Neuronal stem cell (in vitro differentiated cells): ENCODE measurements at places on chromosomes 11 and 22.
A peak's percentile ranks its signal among the peaks of the same experiment; 100 is the strongest.

DNA sequence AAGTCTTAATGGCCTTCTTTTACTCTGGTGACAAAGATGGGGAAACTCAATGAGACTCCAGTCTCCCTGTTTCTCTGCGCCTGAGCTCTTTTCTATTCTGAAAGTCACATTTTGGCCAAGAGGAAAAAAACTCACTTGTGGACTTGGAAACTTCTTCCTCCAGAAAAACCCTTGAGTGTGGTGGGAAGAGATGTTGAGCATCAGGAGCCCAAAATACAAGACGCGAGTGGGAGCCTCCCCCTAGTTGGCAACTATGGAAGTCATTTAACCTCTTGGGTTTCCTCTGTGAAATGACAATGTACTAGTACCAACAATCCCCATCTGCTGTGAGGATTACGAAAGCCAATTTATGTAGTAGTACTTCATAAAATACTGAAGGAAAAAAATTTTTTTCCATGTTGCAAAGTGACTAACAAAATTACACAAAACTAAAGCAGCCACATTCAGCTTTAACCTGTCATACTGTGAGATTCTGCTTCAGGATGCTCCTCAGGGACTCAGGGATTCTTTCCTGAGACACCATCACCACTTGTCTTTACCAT is 524 bp upstream of the SLC25A17 start:
- H3K4me1 ChIP-seq: peaks cover 3% of the 10 kb centered on the region
- no peak for DNase-seq
- peak overlapping the region; percentile 44 for H3K27ac ChIP-seq
- H3K4me3 ChIP-seq: peak overlapping the region; percentile 95

- H3K27ac ChIP-seq: no peak overlapping the region
- H3K4me3 ChIP-seq: no peak overlapping the region
- H3K4me1 ChIP-seq: peaks cover 7% of the 10 kb centered on the region
- H3K36me3 ChIP-seq: no peaks in the 10 kb centered on the region
Observed at GRCh38 chr22:32842486-32842885, 41.0 kb downstream of the TIMP3 start.

DNA sequence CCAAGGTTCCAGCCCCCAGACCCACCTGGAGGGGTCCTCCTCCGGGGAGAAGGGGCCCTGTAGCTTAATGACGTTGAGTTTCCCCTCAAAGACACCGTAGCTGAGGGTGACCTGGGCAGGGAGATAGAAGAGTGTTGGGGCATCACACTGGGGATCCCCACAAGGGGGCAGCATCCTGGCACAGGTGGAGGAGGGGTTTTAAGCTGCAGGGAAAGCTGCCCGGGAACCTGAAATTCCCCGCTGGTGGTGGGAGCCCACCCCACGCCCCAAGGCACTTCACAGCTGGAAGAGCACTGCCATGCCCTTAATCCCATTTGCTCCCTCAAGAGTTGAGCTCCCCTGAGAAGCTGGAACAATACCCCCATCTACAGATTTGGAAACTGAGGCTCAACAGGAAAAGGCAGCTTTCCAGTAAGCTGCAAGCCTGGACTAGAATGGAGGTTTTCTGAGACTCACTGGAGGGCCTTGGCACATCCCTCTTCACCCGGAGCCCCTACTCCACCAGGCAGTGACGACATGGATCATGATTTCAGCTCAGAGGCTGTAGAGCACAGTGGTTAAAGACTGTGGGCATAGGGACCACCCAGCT is 13.7 kb downstream of the MFNG start:
- H3K4me3 ChIP-seq: no peak overlapping the region
- H3K27me3 ChIP-seq: peaks cover 28% of the 10 kb centered on the region
- no peak for DNase-seq
- H3K27ac ChIP-seq: no peak overlapping the region
- H3K36me3 ChIP-seq: no peaks in the 10 kb centered on the region

DNA sequence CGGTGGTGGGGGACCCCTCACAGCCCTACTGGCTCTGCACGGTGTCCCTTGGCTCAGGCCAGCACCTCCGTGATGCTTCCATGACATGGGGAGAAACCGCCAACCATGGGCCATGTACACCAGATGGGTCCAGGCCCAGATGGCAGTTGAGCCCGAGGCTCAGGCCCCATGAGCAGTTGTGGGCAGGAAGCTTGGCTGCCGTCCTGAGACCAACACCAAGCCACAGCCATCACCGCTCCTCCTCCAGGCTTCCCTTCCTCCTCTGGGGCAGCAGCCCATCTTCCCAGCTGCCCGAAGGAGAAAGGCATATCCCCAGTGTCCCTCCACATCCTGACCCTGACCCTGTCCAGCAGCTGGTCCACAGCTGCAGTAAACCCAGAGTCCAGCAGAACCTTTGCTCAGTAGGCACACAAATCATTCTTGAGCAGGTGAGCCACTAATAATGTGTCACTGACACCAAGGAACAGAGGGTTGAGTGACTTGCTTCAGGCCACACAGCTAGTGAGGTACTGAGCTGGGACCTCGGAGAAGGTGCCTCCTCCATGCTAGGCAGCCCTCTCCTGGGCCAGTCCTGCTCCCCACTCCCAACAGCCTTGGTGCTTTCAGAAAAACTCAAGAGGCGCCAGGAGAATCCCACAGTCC is 204.9 kb downstream of the CTTN start:
- no peak overlapping the region for H3K27ac ChIP-seq
- H3K4me1 ChIP-seq: peaks cover 6% of the 10 kb centered on the region
- no peak for DNase-seq
- H3K36me3 ChIP-seq: no peaks in the 10 kb centered on the region

GRCh38 chr11:133508468-133508867 is 23.8 kb downstream of the OPCML start:
- no peaks in the 10 kb centered on the region for H3K27me3 ChIP-seq
- H3K27ac ChIP-seq: no peak overlapping the region
- H3K36me3 ChIP-seq: no peaks in the 10 kb centered on the region
- H3K4me3 ChIP-seq: no peak overlapping the region

- no peak overlapping the region for H3K27ac ChIP-seq
- DNase-seq: no peak
- peaks cover 2% of the 10 kb centered on the region for H3K36me3 ChIP-seq
- peak overlapping the region; percentile 91 for H3K4me3 ChIP-seq
- peaks cover 9% of the 10 kb centered on the region for H3K4me1 ChIP-seq
Observed at GRCh38 chr11:64285885-64286800, 495 bp downstream of the GPR137 start.

DNA sequence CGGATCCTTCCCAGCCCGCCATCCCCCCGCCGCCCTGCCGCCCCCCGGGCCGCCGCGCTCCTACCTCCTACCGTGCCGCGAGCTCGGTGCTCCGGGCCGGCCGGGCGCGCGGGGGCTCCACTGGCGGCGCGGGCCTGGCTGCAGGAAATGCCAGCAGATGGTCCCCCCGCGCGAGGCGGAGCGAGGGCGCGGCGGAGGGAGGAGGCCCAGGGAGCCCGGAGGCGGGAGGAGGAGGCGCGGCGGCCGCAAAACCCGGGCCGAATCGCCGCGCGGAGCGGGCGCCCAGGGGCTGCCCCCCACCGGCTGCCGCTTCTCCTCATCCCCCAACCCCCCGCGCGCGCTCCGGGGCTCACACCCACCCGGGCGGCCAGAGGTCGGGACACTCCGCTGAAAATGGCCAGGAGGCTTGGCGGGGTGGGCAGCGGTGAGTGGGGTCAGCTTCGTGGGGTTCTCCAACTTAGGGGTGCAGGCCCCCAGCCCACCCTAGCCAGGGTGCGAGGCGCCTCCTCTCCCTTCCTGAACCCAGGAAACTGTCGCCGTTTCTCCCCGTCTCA is at the start of gene OSBPL5:
Gene OSBPL5, minus strand, starts transcription at position 159 of the 554 bp plus-strand sequence. CDS start 36,162 bp downstream, outside the sequence.
- H3K27me3 ChIP-seq: no peaks in the 10 kb centered on the region
- peaks cover 38% of the 10 kb centered on the region for H3K4me1 ChIP-seq

GRCh38 chr22:28332410-28332809 is 347.2 kb downstream of the TTC28 start:
- DNase-seq: no peak
- H3K4me1 ChIP-seq: peaks cover 6% of the 10 kb centered on the region
- H3K27me3 ChIP-seq: no peaks in the 10 kb centered on the region
- no peak overlapping the region for H3K4me3 ChIP-seq

DNA sequence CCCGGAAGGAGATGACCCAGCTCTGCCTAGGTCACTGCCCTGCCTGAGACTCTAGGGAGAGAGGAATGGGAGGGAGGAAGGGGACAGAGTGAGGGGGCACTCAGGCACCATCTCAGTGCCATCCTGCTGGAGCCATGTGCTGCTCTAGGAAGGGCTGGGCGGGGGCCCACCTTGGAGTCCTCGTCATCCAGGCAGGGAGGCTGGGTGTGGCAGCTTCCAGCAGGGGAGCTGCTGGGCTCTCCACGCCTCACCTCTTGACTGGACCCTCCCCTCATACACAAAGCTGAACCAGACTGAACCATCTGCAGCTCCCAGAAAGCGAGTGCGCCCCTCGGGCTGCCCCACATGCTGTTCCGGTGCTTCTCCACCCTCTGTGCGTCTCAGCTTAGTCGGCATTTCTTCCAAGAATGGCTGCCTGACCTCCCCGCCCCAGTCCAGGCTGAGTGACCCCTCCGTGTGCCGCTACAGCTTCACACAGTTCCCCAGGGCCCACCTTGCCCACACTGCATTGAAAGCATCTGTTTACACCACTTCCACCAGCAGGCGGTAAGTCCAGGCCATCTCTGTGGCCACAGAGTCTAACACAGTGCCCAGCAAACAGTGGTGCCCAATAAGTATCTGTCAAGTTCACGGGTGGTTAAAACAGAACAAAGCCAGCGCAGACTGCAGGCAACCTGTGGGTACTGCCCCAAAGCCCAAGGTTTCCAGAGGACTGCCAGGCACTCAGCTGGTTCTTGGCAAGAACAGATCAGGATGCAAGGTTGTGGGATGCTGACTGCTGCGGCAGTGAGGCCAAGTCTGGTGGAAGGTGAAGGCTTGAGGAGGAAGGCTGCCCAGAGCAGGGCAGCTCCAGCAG is 9.4 kb upstream of the TRIM29 start:
- no peak overlapping the region for H3K27ac ChIP-seq

DNA sequence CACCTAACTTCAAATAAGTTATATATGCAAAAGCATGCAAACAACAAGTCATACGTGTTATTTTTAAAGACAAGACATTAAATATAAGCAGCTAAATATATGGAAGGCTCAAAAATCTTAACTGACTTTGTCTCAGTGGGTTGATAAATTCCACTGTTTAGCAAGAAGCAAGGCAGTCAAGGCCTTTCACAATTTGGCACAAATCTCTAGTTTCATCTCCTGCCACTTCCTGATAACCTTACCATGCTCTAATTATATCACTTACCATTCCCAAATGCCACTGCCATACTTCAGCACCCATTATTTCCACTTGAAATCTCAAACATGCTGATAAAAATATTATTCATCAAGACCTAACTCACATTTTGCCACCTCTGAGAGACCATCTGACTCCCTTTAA is 24.8 kb downstream of the DCUN1D5 start:
- no peak for DNase-seq
- peaks cover 72% of the 10 kb centered on the region for H3K36me3 ChIP-seq
- no peak overlapping the region for H3K27ac ChIP-seq
- H3K4me1 ChIP-seq: no peaks in the 10 kb centered on the region
- no peak overlapping the region for H3K4me3 ChIP-seq

- no peaks in the 10 kb centered on the region for H3K36me3 ChIP-seq
- H3K4me1 ChIP-seq: peaks cover 9% of the 10 kb centered on the region
- H3K27ac ChIP-seq: no peak overlapping the region
- DNase-seq: no peak
Observed at GRCh38 chr11:63889344-63889743, 27.6 kb downstream of the RCOR2 start.

GRCh38 chr11:72815110-72815618 is 953 bp downstream of the ATG16L2 start:
- H3K27ac ChIP-seq: peak overlapping the region; percentile 92
- DNase-seq: no peak
- peaks cover 14% of the 10 kb centered on the region for H3K4me1 ChIP-seq
- no peaks in the 10 kb centered on the region for H3K27me3 ChIP-seq
- H3K36me3 ChIP-seq: peaks cover 1% of the 10 kb centered on the region

GRCh38 chr11:32831221-32831620 is 1.5 kb downstream of the PRRG4 start:
- peaks cover 68% of the 10 kb centered on the region for H3K27me3 ChIP-seq
- no peak for DNase-seq
- H3K36me3 ChIP-seq: no peaks in the 10 kb centered on the region
- H3K4me1 ChIP-seq: no peaks in the 10 kb centered on the region
- no peak overlapping the region for H3K4me3 ChIP-seq
- H3K27ac ChIP-seq: no peak overlapping the region

DNA sequence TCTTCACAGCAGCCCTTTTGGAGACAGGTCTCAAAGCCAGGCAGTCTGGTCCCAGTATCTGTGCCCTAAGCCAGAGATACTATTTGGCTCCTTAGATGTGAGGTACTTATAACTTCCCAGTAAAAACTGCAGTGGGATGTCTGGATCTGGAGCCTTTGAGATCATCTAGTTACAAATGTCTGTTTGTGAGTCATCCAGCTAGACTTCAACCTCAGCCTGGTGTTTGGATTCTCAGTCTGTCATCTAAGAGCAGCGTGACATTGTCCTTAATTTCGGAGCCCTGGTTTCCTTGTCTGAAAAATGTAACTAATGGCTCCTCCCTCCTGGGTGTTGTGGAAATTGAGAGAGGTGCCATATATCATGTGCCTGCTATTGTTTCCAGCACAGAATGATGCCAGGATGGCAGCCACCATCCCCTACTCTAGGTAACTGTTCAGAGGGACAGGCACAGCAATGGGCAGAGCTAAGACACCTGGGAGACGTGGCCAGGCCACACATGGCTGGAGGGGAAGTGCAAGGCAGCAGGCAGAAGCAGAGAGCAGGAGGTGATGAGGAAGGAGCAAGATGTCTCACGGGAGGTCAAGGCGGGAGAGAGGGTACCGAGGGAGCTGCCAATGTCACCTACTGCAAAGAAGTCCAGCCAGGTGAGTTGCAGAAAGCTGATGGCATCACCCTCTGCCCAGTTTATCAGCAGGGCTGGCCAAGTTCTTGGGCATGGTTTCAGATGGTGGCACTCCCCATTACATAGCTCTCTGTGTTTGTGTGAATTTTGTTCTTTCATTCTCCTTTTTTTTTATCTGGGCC is 20.6 kb upstream of the ST3GAL4 start:
- H3K27ac ChIP-seq: no peak overlapping the region
- no peaks in the 10 kb centered on the region for H3K27me3 ChIP-seq
- no peak overlapping the region for H3K4me3 ChIP-seq
- no peak for DNase-seq

DNA sequence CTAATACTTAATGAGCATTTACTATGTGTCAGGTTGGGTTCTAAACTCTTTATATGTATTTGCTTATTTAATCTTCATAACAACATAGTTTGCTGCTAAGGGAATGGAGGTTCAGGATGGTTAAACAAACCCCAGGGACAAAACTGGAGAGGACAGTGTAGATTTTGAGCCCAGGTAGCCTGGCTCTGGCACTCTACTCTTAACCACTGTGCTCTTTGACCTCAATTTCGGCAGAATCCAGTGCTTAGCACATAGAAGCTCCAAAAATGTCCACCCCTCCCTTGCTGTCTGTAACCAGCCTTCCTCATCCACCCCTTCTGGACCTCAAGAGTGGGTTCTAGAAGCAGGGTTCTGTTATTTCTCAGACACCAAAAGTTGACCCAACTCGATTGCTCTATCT is 88.0 kb upstream of the SYT13 start:
- H3K4me3 ChIP-seq: no peak overlapping the region
- no peak overlapping the region for H3K27ac ChIP-seq
- H3K36me3 ChIP-seq: no peaks in the 10 kb centered on the region
- DNase-seq: no peak
- peaks cover 10% of the 10 kb centered on the region for H3K4me1 ChIP-seq

- peaks cover 16% of the 10 kb centered on the region for H3K27me3 ChIP-seq
- no peak for DNase-seq
- H3K4me1 ChIP-seq: peaks cover 15% of the 10 kb centered on the region
- no peak overlapping the region for H3K27ac ChIP-seq
- H3K36me3 ChIP-seq: no peaks in the 10 kb centered on the region
Observed at GRCh38 chr11:60946601-60947264, 5.2 kb downstream of the SLC15A3 start.

GRCh38 chr22:50460938-50461337 is 13.9 kb downstream of the SBF1 start:
- H3K27me3 ChIP-seq: no peaks in the 10 kb centered on the region
- H3K4me3 ChIP-seq: no peak overlapping the region
- H3K4me1 ChIP-seq: no peaks in the 10 kb centered on the region
- no peak overlapping the region for H3K27ac ChIP-seq
